ENCODE measurements at places on chromosomes 11 and 22.

DNA sequence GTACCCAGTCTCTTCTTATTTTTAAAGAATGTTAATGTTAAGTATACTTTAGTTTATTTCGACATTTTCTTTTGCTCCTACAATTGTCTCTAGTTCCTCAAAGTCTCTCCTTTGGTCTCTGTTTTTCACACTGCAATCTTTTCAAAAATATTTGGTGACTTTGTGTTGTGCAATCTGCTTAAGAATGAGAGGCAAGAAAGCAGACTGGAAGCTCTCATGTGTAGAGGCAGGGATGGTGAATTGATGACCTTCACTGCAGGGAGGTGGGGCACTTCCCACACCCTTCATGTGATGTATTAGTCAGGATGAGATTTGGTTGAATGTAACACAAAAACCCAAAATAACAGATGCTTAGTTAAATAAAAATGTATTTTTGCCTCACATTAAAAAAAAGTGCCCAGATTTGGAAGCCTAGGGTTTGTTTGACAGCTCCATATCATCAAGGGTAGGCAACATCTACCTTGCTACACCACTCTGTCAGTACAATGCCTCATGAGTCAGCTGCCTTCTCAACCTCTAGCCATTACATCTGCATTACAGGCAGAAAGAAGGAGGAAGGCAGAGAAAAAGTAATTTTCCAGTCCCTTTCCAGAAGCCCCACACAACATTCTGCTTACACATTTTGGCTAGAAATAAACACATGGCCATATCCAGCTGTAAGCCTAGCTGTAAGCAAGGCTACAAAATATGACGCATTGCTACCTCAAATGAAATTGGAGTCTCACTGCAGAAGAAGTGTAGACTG is 3.8 kb upstream of the MMP27 start:
- no peak for DNase-seq

- DNase-seq = peak; percentile 50
These were observed 53.3 kb upstream of the PTPN5 start for GRCh38 chr11:18844753-18845367.

- peak; percentile 44 for DNase-seq
These were observed 25.8 kb downstream of the MRGPRD start for GRCh38 chr11:68954836-68955606.

DNA sequence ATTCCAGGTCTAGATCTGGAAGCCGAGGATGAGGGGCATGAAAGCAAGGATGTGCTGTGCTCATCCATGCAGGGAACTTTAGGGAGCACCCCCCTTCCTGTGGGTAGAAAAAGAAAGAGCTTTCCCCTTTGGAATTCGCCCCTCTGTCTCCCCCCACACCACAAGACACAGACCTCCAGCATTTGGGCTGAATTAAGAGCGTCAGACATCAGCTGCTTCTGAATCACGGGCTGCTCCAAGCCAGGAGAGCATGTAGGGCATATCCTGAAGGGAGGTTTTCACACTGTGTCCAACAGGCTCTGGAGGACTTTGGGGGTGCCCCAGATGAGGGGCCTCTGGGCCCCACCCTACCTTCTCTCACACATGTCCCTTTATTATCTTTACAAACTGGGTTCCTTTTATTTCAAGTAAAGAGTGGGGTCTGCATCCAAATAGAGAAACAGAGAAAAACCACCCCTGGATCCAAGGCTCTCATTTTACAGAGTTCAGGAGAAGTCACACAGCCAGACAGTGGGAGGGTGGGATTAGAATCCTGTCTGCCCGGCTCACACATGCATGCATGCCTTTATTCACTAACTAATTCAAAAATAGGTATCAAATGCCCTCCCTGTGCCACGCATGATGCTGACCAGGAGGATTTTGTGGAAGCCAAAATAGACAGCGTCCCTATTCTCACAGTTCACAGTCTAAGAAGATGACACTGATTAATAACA is 52.8 kb downstream of the LRRC32 start:
- DNase-seq = peak; percentile 3

DNA sequence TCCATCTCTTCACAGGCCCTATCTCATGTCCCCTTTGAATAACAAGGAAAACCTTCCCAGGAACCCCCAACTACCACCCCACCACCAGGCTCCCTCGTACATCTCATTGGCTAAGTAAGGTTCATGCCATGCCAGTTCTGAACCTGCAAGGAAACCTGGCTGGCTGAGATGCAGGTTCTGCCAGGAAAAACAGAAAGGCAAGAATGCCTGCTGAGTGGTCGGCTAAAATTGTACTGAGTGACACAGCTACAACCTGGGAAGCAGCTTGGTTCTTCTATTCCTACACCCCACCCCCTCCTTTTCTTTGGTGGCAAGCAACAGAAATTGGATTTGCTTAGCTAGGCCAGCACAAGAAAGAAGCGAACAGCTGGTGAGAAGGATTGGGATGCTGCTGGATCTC is 36.1 kb upstream of the TSPAN18 start:
- DNase-seq = no peak

GRCh38 chr11:69841859-69842698 is 22.9 kb upstream of the FGF3 start:
- peak; percentile 75 for DNase-seq

DNA sequence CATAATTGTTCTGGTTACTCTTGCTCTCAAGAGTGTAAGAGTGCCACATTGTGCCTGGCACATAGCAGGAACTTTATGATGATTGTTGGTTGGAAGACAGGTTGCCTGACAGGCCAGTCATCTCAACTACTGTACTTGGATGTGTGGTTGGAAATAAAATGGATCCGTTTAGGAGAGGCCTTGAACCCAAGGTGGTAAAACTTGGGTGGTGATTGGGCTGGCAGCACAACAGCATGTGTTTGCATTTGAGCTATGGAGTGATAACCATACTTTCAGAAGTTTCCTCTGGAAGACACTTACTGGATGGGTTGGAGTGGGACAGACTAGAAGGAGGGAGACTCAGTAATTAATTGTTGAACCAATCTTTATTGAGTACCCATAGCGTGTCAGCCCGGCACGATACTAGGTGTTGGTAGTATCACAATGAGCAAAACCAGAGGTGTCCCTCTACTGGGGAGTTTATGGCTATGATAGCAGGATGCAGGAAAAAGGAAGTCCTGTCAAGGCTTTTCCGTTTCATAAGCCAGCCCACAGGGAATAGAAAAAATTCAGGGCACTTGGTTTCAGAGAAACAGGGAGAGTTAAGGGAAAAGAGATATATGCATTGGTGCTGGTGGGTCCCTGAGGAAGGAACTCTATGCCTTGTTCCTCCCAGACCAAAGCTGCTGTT is 3.1 kb upstream of the TMEM109 start:
- DNase-seq = no peak

DNA sequence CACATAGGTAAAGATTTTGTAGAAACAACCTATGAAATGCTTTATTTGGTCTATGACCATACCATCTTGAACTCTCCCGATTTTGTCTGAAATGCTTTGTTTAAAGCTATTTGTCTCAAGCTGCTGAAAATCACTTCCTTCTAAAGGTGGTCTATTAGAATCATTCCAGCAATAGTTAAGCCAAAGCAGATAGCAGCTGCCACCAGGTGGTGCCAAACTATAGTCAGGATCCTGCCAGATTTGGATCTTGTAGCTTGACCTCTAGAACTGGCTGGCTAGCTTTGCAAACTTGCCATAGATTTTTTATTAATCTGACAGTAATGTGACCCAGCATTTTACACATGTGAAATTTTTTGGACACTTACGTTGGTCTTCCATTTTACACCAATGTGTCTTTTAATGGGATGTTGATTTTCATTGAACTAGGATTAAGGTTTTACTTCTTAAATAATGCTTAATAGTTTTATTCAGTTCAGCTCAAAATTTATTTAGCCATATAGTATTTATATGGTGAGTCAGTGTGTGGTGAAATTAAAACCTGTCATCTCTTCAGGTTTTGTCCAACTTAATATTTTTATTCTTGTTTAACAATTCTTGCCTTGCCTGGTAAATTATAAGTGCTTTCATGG is 19.7 kb downstream of the CTR9 start:
- no peak for DNase-seq

DNA sequence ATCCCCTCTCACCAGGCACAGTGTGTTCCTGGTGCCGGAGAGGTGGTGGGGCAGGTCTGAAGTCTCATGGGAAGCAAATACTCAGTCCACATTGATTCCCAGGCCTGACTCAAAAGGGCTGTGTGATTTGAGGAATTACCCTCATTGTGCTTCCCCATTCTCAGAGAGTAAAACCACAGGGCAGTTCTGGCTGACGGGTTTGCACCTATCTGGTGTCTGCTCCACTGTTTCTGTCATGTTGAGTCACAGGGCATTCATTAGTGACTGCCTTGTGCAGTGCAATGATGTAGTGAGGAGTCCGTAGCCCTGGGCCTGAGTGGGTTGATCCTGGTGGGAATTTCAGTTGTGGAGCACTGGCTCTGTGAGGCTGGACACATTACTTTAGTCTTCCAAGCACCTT is 85.2 kb upstream of the ARHGAP20 start:
- DNase-seq = no peak

GRCh38 chr11:28596816-28597215 is 488.6 kb downstream of the METTL15 start:
- DNase-seq = no peak

- no peak for DNase-seq
These were observed 63.1 kb downstream of the LHFPL7 start for GRCh38 chr22:24883432-24883831.

- DNase-seq = no peak
These were observed 92.9 kb upstream of the RCN1 start for GRCh38 chr11:31997955-31998354.

- peak; percentile 98 for DNase-seq
These were observed at the start of gene DGCR2 for GRCh38 chr22:19122143-19122751. DGCR2 (minus strand) TSS chr22:19122412; CDS start chr22:19122206, 206 bp downstream.

DNA sequence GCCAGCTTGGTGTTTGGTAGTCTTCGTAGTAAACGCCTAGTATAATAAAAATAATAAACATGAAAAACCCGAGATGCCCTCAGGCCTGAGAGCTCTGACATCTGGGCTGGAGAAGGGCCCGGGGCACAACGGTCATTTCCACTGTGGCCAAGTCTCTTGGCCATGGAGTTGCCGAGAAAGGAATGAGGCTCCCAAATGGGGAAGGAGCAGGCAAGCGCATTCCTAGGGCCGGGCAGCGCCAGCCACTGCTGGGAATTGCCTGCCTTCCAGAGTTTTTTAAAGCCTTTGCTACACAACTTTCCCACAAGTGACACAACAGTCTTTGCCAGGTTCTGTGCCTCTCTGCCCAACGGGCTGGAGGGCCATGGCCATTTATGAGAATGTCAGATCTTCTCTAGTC is 103.4 kb downstream of the NAV2 start:
- DNase-seq = no peak

DNA sequence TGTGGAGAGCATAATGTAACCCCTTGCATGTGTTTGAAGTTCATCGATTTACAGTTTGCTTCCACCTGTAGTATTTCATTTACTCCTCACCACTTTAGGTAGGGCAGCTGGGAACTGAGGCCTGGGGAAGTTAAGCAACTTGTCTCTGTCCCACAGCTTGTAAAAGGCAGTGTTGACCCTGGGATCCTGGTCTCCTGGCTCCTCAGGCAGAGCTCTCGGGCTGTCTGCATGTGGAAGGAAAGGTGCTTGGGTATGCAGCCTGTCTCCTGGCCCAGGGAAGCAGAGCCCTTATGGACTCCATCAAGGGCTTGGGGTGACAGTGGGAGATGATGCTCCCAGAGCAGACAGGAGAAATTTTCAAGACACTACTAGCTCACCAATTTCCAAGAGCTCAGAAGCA is 49.9 kb downstream of the TRIM29 start:
- DNase-seq = no peak

Data from H9 (cell line).